ENCODE measurements at places on chromosomes 7 and 10.

- DNase-seq: no peak
Measured at GRCh38 chr10:131858118-131858515, 42.7 kb upstream of the PPP2R2D start.

GRCh38 chr10:129570185-129570584, 103.1 kb downstream of the MGMT start:
- DNase-seq: no peak

- no peak for DNase-seq
Measured at GRCh38 chr7:148540041-148540738, 50.4 kb upstream of the C7orf33 start.

GRCh38 chr7:76328389-76328788, 25.9 kb downstream of the HSPB1 start:
- DNase-seq: no peak

DNA sequence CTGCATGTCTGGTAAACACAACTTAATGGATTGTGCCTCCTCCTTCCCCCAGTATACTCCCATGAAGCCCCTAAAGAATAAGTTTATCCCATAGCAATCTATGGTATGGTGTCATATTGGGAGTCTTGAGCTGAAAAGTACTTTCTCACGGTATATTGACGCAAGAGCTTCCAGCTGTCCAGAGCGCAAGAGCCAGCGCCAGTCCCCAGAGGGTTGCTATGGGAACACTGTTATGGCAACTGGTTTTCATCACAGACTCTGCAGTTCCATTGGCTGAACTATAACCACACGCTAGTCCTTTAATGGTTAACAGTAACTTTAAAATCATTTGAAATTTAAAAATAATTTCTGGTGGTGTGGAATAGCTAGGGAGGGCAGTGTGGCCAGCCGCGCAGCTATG, 46.9 kb downstream of the PRPF18 start:
- no peak for DNase-seq

DNA sequence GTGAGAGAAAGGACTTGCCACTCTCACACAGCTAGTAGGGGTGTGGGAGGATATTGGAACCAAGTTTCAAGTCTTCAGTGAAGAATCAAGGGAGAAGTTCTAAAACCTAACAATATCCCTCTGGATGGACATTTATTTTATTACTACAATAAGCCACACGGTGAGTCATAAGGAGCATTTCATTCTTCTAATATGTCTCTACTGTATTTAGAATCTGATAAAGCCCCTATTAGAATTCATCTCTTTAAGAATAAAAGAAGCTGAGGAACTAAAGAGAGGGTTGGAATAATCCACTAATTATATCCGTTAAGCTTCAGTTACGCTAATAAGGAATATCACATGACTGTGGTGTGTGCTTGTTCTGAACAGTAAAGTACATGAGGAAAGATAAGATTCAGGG, 40.9 kb upstream of the ATRNL1 start:
- DNase-seq: no peak

GRCh38 chr7:78473571-78474301, 675.2 kb downstream of the PHTF2 start:
- no peak for DNase-seq

DNA sequence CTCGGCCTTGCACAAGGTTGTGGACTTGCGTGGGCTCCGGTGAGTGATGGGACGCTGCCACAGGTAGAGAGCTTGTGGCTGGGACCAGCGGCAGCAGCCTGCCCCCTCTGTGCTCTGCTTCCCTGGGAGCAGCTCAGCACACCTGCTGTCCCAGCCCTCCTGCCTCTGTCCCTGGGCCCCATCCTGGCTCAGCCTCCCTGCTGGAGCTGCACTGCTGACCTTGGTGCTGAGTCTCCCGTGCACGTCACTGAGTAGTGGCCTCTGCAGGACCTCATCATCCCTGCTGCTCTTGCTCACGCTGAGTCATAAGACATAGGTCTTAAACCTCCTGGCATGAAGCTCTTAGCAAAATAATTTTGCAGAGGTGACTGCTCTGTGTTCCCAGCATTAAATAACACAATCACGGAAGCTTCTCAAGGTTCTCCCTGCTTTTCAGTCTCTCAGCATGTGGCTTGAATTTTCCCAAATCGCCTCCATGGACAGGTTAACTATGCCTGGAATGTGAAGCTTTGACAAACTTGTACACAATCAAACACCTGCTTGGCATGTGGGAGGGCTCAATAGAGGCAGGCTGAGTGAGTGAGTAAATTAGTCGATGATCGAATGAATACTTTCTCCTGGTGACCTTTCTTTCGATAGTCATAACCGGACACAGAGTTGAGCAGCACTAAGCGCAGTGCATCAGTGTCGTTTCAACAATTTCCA, 63.8 kb upstream of the NPS start:
- no peak for DNase-seq

DNA sequence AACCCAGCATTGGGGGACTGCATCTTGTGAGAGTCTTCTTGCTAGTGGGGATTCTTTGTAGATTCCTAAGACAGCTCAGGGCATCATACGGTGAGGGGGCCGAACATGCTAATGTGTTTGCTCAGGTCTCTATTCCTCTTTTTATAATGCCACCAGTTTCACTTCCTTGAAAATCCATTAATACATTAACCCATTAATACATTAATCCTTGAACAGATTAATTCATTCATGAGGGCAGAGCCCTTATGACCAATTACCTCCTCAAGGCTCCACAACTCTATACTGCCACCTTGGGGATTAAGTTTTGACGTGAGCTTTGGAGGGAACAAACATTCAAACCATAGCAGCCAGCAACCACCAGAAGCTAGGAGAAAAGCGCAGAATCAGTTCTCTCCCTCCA, 67.2 kb upstream of the POT1 start:
- no peak for DNase-seq

GRCh38 chr10:72622271-72622670, 3.6 kb downstream of the MICU1 start:
- DNase-seq: no peak

GRCh38 chr7:11751807-11752389, 80.1 kb downstream of the THSD7A start:
- DNase-seq: no peak

DNA sequence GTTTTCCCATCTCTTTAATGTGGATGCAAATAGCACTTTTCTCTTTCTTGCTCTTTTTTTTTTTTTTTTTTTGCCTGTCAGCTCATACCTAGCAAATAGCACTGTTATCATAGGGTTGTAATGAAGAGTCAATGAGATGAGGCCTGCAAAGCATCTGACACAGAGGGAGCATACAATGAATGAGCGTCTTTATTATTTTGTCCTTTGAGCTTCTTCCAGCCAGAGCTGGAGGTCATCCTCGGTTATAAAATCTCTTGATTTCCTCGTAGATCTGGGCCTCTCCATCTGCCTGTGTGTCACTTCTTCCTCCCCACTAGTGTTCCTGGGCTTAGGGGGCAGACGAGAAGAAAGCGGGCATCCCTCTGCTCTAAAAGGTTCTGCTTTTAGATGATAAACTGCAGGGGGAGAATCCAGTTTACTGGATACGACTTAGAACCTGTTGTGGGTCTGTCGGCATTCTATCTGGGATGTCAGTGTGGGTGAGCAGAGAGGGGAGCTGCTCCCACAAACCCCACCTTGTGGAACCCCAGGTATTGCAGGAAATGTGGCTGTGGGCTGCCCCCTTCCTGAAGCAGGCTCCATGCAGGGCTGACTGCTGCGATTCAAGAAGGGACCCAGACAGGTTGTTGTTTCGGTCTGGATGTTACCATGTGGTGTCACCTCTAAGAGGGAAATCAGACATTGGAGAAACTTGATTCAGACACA, 135.8 kb upstream of the GPR26 start:
- no peak for DNase-seq

- no peak for DNase-seq
Measured at GRCh38 chr7:105649727-105650381, 68.6 kb upstream of the EFCAB10 start.

DNA sequence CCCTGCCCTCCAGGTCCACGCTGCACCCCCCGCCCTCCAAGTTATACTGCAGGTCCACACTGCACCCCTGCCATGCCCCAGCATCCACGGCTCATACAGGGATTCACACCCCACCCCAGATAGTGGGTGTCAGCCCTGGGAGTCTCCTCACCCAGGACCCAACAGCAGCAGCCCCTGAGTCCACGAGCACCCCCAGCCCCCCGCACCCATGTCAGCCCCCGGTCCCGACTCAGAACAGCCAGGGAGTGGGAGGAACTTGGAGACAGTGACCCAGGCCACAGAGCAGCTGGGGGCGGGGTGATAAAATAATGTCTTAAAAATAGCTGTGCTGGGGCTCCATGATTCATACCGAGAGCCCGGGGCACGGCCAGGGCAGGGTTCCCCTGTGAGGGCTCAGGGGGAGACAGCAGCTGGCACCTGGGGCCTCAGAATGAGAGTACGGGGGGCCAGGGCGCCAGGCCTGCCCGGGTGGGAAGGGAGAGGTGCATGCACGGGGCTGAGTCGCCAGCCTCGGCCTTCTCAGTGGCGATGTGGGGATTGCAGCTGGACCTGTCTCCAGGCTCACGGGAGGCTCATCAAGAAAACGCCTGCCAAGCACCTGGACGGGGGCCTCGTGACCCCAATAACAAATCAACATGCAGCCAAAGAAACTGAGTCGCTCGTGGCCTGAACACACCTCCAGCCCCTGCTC, 29.8 kb downstream of the ADAP1 start:
- no peak for DNase-seq

- no peak for DNase-seq
Measured at GRCh38 chr10:127242914-127243313, 46.5 kb upstream of the INSYN2A start.

GRCh38 chr7:1663223-1663622, 6.9 kb upstream of the ELFN1 start:
- no peak for DNase-seq

DNA sequence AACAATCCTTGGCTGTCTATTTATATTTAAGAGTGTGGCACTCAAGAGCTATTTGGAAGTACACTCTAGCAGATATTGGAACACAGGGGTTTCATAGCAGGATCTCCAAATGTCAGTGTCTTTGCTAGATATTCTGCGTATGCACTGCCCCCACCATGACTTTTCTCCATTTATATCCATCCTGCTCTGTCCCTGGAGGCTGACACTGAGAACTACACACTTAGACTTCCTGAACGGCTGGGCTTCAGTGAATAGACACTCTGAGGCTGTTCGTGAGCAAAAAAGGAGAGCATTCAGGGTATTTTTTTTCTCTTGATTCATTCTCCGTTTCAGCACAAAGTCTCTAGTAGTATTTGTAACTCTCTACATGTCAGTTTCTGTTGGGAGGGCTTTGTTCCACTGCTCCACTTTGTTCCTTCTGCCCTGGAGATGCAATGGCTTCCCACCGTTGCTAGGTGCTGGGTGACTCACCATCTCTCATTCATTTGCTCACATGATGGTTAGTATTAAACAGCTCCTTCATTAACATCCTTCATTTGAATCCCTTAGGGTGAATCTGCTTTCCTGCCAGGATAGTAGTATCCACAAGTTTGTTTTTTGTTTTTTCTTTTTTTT, 155.9 kb upstream of the SLC13A1 start:
- no peak for DNase-seq

- no peak for DNase-seq
Measured at GRCh38 chr7:71987200-71987767, 424.9 kb downstream of the CALN1 start.

DNA sequence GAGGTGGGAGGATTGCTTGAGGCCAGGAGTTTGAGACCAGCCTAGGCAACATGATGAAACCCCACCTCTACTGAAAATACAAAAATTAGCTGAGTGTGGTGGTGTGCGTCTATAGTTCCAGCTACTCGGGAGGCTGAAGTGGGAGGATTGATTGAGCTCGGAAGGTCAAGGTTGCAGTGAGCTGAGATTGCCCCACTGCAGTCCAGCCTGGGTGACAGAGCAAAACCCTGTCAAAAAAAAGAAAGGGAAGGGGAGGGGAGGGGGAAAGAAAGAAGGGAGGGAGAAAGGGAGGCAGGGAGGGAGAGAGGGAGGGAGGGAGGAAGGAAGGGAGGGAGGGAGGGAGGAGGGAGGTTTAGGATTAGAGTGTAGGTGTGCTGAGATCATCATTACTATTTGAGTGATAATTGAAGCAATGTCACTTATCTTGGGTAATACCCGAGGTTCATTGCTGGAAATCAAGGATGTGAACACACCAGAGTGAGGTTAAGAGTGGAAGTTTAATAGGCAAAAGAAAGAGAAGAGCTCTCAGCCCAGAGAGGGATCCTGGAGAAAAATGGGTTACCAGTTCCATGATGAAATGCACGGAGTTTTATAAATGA, 27.6 kb downstream of the VCL start:
- DNase-seq: no peak

- no peak for DNase-seq
Measured at GRCh38 chr7:128708235-128708634, 30.9 kb upstream of the CALU start.

DNA sequence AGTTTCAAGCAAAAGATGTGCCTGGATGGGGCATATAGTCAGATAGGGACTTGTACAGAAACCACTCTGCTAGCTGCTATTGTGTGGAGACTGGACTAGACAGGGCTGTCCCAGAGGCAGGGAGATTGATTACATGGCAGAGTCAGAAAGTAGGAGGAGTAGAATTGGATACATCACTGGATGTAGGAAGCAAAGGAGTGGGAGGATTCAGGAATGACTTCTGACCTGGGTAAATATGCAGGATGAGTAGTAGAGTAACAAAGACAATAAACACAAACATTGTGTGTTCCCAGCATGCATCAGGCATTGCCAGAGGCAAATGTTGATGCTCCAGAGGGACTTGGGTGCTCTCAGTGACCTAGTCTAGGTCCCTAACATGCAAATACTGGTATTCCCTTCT, 30.9 kb upstream of the MAT1A start:
- no peak for DNase-seq

- DNase-seq: no peak
Measured at GRCh38 chr7:1696671-1697498, 26.8 kb downstream of the ELFN1 start.

GRCh38 chr7:124764847-124765400, 668 bp downstream of the GPR37 start:
- DNase-seq: no peak

DNA sequence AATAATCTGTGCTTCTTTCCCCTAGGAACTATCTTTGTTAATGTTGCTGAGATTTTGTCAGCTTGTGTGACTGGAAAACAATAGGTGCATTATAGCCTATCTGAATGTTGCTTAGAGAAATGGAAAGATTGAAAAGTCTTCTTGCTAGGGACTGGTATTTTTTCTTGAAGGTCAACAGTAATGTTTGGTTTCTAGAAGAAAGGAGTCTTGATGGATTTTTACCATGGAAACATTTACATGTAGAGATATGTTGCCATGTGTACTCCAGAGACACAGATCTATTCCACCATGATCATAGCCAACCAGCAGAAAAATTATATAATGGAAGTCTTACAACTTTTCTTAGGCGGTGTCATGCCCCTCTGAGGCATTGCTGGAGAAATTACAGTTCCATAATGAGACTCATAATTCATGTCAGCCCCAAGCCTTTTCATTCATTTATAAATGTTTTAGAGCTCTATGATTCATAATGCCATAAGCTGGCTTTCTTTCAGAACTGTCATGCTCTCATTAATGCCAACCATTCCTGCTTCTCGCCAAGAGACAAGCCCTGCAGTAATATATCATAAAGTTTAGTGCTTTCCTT, 175.1 kb upstream of the PTPRZ1 start:
- no peak for DNase-seq

DNA sequence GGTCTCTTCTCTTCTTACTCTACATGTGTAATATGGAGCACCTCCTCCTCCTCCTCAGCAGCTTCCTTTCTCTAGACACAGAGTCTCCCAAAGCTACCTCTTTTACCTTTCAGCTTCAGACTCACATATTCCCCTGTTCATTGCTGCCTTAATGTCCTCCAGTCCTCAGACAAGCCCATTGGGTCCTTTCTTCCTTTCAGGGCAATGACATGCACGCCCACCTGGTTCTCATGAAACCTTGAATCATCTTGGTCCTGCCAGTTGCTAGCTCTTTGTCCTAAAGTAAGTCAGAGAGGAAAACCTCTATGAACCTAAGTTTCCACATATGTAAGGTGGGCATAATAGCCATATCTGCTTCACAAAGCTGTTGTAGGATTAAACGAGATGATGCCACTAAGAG, 227.0 kb downstream of the RPS24 start:
- no peak for DNase-seq

Measured in T-helper 22 cell (primary cell).